ENCODE measurements at places on chromosomes 16 and 17.
A peak's percentile ranks its signal among the peaks of the same experiment; 100 is the strongest.

DNA sequence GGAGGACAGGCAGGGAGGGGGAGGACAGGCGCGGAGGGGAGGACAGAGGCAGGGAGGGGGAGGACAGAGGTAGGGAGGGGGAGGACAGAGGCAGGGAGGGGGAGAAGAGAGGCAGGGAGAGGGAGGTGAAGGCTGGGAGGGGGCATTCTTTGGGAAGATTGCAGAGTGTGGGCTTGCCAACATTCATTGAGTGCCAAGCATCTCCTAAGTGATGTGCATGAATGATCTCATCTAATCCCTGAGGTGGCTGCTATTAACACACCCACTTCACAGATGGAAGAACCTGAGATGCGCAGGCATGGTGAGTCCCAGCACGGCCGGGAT lies 58.3 kb downstream of the NT5M start:
- DNase-seq = no peak

- no peak for DNase-seq
These were observed 7.8 kb upstream of the TEX2 start for GRCh38 chr17:64270885-64271284.

GRCh38 chr17:76902476-76902875 lies 34.3 kb downstream of the MGAT5B start:
- DNase-seq = no peak

GRCh38 chr16:64253525-64253924 lies 868.3 kb downstream of the CDH11 start:
- no peak for DNase-seq

- no peak for DNase-seq
These were observed 570 bp upstream of the CFDP1 start for GRCh38 chr16:75433732-75434413.

- DNase-seq = no peak
These were observed 5.3 kb upstream of the TAOK1 start for GRCh38 chr17:29384901-29385300.

- no peak for DNase-seq
These were observed 31.1 kb downstream of the PPM1E start for GRCh38 chr17:58786586-58787295.

- peak; percentile 26 for DNase-seq
These were observed at the start of gene ADCY9 for GRCh38 chr16:4116325-4117249. ADCY9 (minus strand) TSS chr16:4116442; CDS start chr16:4115442, 1,000 bp downstream.

DNA sequence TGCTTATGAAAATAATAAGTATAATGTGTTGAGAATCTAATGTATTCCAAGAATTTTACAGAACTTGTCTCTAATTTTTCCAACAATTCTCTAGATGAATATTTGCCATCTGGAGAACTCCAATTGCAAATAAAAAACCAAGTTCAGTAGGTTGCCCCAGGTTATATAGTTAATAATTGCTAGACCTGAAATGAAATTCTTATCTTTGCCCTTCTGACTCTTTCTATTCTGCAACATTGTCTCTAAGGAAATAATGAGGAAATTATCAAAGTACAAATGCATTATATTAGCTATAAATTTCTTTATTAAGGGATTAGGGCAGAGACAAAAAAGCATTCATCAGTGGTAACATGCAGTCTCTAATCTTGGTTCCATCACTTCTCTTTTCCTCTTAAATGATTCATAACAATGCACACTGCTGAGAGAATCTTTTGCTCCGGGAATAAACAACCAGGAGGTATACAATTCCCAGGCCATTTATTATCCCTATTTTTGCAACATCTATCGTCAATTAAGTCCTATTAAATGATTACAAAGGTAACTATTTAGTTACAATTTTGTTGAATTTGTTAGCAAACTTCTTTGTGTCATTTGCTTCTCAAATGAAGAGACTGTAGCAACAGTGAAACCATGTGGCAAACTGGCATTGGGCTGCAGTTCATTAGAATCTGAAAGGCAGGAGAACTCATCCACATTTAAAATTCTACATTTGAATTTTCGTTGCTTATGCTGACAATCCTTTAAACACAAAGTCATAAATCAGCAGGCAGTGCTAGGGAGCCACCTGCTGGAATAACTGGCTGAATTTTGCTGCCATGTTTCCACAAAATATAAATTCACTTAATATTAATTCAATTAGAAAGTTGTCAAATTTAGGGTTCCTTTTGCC lies 349.6 kb downstream of the KIF2B start:
- no peak for DNase-seq

GRCh38 chr17:31524926-31525800 lies 133.7 kb downstream of the RAB11FIP4 start:
- DNase-seq = peak; percentile 86

- no peak for DNase-seq
These were observed 21.2 kb downstream of the SGF29 start for GRCh38 chr16:28574925-28575324.

- DNase-seq = no peak
These were observed 4.7 kb downstream of the TPPP3 start for GRCh38 chr16:67388591-67388990.

Measured in stimulated activated CD8-positive, alpha-beta memory T cell treated with anti-CD3 and anti-CD28 coated beads, Interleukin-15, amount 100 ng/mL, for 1 hour (primary cell).